D721Med (cell line): ENCODE measurements at places on chromosomes 11 and 22.

- DNase-seq: no peak
Measured at GRCh38 chr11:109960831-109961230, 132.4 kb upstream of the ZC3H12C start.

DNA sequence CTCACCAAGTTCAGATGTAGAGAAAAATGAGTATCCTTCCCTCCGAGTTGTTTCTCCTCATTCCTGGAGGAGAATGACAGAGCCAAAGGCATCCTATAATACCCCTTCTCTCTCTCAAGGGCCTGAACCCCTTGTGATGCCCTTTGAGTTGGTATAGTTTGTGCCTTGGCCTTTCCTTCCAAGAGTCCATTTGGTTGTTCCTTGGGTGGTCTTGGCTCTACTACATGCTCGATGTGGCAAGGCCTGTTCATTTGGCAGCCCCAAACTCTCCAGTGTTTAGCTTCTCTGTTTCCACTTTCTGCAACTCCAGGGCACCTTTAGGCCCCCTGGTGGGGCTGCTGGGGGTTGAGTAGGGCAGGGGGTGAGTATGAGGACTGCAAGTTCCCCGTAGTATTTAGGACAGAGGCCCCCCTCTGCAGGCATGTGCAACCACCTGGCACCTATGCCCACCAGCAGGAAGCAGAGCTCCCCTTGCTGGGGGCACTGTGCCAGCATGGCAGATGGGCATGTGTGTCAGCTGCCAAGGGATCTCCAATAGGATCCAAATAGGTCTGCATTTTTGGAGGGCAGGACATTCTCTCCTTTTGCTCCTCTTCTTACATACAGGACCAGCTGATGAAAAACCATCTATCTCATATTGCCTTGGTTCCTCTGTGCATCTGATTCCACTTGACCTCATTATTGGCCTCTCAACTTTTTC is 217.2 kb upstream of the CADM1 start:
- no peak for DNase-seq

GRCh38 chr11:65185869-65186341 is 4.2 kb downstream of the CAPN1 start:
- no peak for DNase-seq

- DNase-seq: no peak
Measured at GRCh38 chr11:827897-828192, at the start of gene CRACR2B. TSS of gene CRACR2B (plus strand) at chr11:827919. CDS start at chr11:828608, 689 bp downstream.

DNA sequence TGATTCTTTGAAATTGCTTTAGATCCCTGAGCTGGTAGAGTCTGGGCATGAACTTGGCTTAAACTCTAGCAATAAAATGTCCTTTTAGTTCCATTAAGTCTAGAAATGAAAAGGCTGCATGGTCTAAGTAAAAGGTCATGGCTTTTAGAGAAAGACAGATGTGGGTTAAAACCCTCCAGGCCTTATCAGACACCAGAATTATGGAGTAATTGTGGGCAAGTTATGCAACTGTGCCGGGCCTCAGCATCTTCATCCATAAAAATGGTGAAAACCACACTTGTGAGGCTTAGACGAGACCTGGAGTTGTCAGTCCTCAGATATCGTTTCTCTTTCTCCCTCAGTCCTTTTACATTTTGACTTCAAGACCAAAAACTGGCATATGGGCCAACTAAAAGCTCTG is 597.9 kb upstream of the KIRREL3 start:
- no peak for DNase-seq

DNA sequence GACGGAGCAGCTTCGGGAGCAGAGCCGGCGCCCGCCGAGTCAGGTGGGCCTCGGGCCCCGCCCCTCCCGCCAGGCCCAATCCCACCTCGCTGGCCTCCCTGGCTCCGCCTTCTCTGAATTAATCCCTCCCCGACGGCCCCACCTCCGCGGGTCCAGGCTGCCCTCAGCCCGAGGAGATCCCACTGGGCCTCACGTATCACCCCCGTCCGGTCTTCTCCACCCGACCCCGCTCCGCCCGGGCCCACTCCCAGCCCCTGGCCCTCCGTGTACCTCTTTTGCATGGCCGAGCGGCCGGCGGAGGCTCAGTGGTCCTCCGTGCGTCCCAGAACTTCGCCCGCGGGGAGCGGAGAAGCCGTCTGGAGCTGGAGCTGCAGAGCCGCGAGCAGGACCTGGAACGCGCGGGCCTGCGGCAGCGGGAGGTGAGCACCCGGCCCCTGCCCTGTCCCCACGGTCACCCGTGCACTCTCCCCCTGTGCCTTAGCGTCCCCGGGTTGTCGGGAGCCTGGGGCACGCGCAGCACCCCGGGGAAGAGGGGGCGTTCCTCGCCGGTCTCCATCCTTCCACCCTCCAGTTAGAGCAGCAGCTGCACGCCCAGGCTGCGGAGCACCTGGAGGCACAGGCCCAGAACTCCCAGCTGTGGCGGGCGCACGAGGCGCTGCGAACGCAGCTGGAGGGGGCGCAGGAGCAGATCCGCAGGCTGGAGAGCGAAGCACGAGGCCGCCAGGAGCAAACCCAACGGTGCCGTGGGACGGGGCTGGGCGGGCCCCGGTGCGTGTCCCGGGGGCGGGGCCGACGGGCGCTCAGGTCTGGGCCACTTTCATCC is 2.2 kb upstream of the CD151 start:
- DNase-seq: peak; percentile 64
